ENCODE measurements at places on chromosomes 6 and 20. TPM values are rescaled to one million over a fixed set of nuclear protein-coding genes. Genes with fewer than 3 reads are reported as not detected.

Gene HLA-DPA1
- total RNA-seq = 1.9 TPM

Gene GNRH2
- 0.72 TPM for total RNA-seq

Gene EPPIN
- total RNA-seq = 0.18 TPM

Gene FOXS1
- not detected for total RNA-seq

Gene LHFPL5
- total RNA-seq = not detected

Gene TSPO2
- total RNA-seq = not detected
